ENCODE measurements at places on chromosomes 16 and 17. TPM values are rescaled to one million over a fixed set of nuclear protein-coding genes. Genes with fewer than 3 reads are reported as not detected.

DNA sequence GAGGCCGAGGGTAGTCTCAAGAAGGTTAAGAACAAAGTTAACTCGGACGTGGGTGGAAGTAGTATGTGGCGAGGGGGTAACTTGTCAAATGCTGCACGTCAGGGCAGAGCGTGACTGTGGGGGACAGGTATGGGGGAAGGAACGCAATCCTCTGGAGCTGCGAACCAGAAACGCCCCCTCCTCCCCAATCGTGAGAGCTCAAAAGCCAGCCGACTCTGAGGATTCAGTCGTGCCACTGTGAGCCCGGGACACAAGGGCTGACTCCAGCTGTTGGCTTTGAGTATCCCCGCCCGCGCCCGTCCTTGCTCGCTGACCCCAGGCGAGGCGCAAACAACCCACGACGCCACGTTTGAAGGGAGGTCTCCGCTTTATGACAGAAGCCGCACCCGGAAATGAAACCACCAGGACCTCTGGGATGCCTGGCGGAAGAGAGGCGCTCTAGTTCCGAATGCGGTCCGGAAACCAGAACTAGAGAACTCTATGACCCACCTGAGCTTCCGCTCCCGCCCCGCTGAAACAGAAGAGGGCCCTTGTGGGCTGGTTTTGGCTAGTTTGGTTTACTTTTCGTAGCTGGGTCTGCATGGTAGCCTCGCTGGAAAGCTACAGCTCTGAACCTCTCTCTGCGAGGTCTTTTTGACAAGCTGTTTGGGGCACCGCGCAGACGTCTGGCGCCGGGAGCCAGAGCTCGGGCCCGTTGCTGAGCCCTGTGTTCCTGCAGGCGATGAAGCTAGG, at the start of gene PEX12:
PEX12 (minus strand) TSS at position 375 of the 732 bp plus-strand sequence. CDS start 550 bp downstream, outside the sequence.
- DNase-seq: peak; percentile 92

- peak; percentile 47 for DNase-seq
Measured at GRCh38 chr17:48113201-48113676, 5.7 kb downstream of the SNX11 start.

DNA sequence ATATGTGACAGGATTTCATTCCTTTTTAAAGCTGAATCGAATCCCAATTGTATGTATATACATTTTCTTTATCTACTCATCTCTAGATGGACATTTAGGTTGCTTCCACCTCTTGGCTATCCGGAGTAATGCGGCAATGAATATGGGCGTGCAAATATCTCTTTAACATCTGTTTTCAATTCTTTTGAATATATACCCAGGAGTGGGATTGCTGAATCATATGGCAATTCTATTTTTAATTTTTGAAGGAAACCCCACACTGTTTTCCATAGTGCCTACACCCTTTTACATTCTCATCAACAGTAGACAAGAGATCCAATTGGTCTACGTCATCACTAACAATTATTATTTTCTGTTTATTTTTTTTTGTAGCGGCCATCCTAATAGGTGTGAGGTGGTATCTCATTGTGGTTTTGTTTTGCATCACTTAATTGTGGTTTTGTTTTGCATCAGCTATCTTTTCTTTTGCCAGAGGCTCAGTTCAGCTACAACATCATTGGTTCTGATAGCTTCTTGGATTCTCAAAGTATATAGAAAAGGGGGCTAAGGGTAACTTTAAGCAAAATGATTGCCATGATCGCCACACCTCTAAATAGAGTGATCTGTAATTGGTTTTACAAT, 25.6 kb upstream of the MAP2K6 start:
- no peak for DNase-seq

DNA sequence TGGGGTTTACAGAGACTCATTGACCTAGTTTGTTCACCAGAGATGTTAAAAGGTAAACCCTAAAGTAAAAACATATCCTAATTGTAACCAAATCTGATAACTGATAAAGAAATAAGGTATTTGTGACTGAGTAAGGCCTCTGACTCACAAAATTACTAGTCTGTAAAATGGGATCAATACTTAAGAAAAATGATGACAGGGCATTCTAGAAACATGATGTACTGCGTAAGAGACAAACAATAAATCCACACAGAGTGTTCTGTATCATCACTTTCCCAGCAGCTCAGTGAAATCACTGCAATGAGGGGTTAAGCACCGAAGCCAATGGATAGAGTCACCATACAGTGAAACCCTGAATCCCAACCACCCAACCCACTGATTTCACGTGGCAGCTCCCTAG, 91.5 kb downstream of the VPS53 start:
- DNase-seq: no peak

DNA sequence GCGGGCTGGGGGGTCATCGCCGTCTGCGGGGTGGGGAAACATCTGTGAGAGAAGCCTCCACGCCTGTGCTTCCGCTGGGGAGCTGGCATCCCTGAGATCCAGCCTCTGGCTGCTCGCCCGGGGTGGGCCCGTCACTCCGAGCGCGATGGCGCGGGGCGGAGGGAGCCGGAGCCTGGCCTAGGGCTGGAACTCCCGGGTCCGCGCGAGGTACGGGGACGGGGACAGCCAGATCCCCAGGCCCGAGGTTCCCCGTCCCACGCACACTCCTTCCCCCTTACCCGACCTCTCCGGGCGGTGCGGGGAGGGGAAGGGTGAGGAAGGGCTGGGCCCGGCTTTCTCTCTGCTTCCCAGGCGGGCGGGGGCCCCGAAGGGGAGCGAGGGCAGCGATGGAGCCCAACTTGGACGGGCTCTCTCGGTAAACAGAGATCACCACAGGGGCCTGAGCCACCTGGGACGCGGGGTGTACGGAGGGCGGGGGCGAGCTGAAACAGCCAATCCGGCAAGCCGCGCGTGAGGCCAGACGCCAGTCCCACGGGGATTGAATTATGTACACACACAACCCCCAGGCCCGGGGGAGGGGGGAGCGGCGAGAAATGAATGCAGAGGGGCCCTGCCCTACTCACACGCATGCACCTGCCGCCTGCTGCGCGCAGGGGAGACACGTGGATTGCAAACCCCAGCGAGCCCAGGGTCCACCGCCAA, at the start of gene SLC16A11:
SLC16A11 (minus strand) TSS at position 596 of the 702 bp plus-strand sequence; CDS start at position 17, 579 bp downstream.
- DNase-seq: peak; percentile 61

- DNase-seq: peak; percentile 36
Measured at GRCh38 chr17:31068291-31068690, 26.5 kb upstream of the NF1 start.

- no peak for DNase-seq
Measured at GRCh38 chr16:67040906-67041305, 12.0 kb downstream of the CBFB start.

DNA sequence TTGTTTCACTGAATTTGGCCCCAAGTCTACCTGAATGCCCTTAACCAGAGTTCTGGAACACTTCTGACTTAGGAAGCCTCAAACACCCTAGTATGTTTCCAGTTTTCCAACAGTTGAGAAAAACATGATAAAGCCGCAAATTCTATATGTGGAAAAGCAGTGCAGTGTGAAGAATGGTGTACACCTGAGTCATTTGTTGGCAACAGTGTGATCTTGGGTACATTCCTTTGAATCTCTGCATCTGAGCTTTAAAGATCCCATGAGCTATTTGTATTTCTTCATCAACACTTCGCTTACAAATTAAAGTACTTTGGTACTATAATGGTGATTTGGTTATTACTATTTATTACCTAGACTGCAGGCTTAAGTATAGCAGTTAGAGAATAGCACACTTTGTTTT, 93.6 kb upstream of the TBX2 start:
- DNase-seq: no peak

DNA sequence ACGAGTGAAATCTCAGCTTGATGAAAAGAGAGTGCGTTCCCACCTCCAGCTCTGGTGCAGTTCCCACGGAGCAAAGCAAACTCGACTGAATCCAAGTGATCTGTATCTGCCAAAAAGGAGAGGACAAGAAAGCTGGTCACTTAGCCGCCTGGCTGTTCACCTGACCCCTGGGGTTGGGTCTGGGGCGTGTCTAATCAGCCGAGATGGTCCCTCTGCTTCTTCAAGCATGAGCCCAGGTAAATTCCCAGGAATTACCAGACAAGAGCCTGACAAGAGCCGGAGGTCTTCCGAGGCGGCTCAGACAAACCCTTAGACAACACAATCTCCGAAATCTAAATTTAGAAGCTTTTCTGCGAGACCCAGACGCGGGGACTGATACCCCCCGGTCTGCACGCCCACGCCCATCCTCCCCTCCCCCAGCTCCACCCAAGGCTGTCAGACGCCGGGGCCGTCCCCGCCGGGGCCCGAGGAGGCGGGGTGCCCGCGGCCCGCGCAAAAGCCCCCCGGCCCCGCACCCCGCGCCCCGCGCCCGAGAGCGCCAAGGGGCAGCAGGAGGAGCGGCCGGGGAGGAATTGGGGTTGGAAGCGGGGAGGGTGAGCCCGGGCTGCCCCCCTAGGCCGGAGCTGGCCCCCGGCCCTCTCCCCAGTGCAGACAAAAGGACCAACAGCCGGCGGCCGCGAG, 674 bp downstream of the ZNF821 start:
- DNase-seq: peak; percentile 24

- no peak for DNase-seq
Measured at GRCh38 chr17:27945953-27946352, 52.8 kb upstream of the LYRM9 start.

GRCh38 chr16:89422527-89422904, 67.8 kb downstream of the ANKRD11 start:
- no peak for DNase-seq

DNA sequence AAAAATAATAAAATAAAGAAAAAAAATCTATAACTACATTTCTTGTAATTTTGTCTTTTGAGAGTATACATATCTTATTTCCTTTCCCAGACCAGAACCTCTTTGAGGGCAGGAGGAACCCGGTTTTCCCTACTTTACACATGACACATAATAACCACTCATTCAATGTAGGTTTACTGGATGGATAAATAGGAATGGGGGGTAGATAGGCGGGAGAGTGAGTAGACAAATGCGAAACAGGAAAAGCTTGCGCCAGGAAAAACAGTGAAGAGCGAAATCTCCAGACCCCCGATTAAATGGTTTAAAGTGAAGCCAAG, 515 bp upstream of the GOSR2 start:
- DNase-seq: no peak

- no peak for DNase-seq
Measured at GRCh38 chr16:8286348-8286747, 304.0 kb downstream of the TMEM114 start.

- no peak for DNase-seq
Measured at GRCh38 chr17:2405247-2405926, 4.5 kb upstream of the MNT start.

DNA sequence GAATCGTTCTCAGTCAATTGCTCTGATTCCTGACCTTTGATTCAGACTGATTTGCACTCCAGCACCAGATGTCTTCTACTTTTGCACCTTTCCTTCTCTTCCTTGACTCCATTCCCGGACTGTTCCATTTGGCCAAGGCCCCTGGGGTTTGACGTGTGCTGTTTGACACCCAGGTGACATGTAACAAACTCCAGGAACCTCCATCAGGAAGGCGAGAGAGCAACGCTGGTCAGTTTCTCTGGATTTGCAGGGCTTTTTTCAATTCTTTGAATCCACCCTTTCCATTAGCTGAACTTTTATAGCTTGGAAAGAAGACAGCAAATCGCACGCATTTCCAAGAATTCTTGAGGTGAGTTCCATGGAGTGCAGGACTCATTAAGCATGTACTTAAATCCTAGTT, 98.4 kb upstream of the FOXF1 start:
- no peak for DNase-seq

GRCh38 chr16:55273356-55273755, 50.6 kb upstream of the IRX6 start:
- DNase-seq: no peak

DNA sequence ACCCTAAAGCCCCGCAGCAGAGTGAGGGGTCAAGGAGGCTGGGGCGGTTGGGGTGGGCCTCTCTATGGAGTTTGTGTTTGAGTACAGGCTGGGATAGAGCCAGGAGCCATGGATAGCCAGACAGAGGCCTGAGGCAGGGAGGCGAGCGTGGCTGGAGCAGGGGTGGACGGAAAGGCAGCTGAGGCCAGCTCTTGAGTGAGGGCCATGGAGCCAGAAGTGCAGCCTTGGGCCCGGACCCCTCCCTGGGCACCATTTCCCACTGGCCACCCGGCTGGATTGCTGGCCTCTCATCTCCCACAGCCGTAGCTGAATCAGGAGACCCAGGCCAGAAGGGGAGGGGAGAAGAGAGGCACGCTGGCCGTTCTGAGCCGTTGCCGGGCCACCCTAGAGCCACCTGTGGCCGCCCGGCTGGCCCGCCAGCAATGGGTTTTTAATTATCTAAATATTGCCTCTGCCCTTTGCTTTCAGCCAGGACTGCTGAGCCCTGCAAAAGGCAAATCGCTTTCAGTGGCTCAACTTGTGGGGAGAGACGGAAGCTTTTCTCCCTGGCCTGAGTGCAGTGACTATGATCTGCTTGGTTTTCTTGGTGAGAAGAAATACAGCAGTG, 75.2 kb upstream of the GSE1 start:
- no peak for DNase-seq

DNA sequence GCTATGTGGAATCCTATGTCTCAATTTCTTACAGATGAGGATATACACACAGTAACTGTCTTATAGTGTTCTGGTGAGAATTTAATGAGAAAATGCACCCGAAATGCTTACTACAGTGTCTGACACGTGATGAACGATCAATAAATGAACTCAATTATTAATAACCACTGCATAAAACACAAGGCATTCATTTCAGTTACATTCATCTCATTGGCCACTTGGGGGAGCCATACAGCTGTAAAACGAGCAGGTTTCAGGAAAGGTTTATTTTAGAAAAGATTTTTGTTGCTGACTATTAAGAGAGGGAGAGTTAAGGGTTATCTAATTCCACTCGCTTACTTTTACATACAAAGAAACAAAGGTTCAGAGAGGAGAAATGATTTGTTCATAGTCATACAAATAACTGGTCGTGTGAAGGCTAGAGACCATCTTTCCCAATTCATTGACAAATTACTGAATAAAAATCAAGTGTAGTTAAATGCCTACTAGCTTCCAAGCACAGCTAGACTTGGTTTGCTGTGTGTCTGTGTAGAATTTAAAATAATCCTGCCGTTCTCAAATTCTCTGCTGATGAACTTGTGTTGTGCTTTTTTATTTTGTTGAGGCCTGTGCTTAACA, 160.1 kb downstream of the MAP2K4 start:
- DNase-seq: peak; percentile 18

DNA sequence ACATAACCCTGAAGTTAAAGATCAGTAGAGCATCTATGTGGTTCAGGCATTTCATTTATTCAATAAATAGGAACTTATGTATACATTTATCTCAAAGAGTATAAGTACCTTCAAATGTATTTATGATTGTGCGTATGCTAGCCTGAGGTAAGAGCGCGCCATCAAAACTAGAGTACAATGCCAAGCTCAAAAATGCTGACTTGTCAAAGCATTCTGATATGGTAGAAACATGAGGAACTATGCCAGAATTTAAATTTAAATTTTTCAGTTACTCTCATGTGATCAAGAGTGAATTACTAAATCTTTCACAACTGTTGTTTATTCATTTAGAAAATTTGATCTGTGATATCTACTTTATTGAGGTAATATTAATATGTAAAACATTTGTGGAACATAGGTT, 225.5 kb upstream of the CDH8 start:
- no peak for DNase-seq

- no peak for DNase-seq
Measured at GRCh38 chr17:61378658-61379456, 20.8 kb upstream of the TBX2 start.

CHST4 gene
- total RNA-seq: 23.4 TPM

GPR139 gene
- not detected for total RNA-seq

TBC1D3G gene
- total RNA-seq: not detected

KRTAP2-3 gene
- total RNA-seq: not detected

SYCE1L gene
- total RNA-seq: 1.0 TPM

TCF25 gene
- 258 TPM for total RNA-seq

TNP2 gene
- not detected for total RNA-seq

AIPL1 gene
- total RNA-seq: not detected

Data from body of pancreas (tissue), 4 donors.